ENCODE measurements at places on chromosomes 12 and 14. TPM values are rescaled to one million over a fixed set of nuclear protein-coding genes. Genes with fewer than 3 reads are reported as not detected.

Gene FGD4
- 11.5 TPM for total RNA-seq

Gene SLC6A15
- total RNA-seq: 4.7 TPM

Gene RPGRIP1
- 0.20 TPM for total RNA-seq

Gene OAS2
- 0.63 TPM for total RNA-seq

Gene ACAD10
- 9.9 TPM for total RNA-seq

Gene STAT6
- total RNA-seq: 44.9 TPM

Gene PRB2
- not detected for total RNA-seq

Gene POTEG
- total RNA-seq: 0.06 TPM

Gene FGF6
- not detected for total RNA-seq

Gene CLEC4E
- total RNA-seq: 0.59 TPM

Gene CPNE8
- 10.7 TPM for total RNA-seq

Gene FOXA1
- total RNA-seq: 9.1 TPM

Gene GABARAPL1
- total RNA-seq: 37.3 TPM

Gene ARHGEF40
- 12.3 TPM for total RNA-seq

Gene PNN
- total RNA-seq: 43.4 TPM

Gene ITPR2
- total RNA-seq: 3.3 TPM

Gene PPM1A
- total RNA-seq: 30.4 TPM

Gene ZDHHC22
- total RNA-seq: 0.18 TPM

Gene CHGA
- total RNA-seq: 1.5 TPM

Gene ART4
- total RNA-seq: not detected

Gene TPPP2
- total RNA-seq: not detected

Gene KCNH5
- not detected for total RNA-seq

Gene OTX2
- not detected for total RNA-seq

Gene ZBTB25
- total RNA-seq: 5.5 TPM

Gene SPIC
- not detected for total RNA-seq

Gene EIF2S3B
- 0.29 TPM for total RNA-seq

Gene TEAD4
- total RNA-seq: 45.7 TPM

Gene CIROP
- total RNA-seq: not detected

Gene CCDC175
- not detected for total RNA-seq

Gene MANSC1
- total RNA-seq: 5.3 TPM

Gene SPATS2
- 33.6 TPM for total RNA-seq

Measured in A549 treated with GW870086 at 1 μM for 4 hours (cell line).